Peyer's patch (tissue), 4 donors: ENCODE measurements at places on chromosomes 3 and 15.

DNA sequence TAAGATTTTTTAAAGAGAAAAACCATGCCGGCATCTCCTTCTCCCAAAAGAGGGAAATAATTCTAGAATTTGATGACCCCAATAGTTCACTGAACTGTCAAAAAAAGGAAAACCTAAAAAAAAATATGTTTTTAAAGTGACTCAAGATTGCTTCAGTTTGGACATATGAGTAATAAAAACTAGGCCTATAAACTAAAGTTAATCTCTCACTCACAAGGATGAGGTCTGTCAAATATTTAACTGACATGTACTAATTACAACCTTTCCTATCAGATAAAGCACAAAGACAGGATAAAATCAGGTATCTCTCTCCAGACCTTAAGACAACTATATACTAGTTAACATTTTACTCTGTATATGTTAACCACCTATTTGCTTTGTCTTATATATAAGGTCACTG is 231.9 kb downstream of the NSUN3 start:
- DNase-seq, result no peak

GRCh38 chr15:27937851-27938250 is 161.3 kb downstream of the OCA2 start:
- DNase-seq, result no peak

GRCh38 chr3:133490468-133491351 is 82.8 kb upstream of the CDV3 start:
- peak; percentile 53 for DNase-seq

GRCh38 chr15:90644952-90645725 is 72.0 kb upstream of the BLM start:
- no peak for DNase-seq

DNA sequence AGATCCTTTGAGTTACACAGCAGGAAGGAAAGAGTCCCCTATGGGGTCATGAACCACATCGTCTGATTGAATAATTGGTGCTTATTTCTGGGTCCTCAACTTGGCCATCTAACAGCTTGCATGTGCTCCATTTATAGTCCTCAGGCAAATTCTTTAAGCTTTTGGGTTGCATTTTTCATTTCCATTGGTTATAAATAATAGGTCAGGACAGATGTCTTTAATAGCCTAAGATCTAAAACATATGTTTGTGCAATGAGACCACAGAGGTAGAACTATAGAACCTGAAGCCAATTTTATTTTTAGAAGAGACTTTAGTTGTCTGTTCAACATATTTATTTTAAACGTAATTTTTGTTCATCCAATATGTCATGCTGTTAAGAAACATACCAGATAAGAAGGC is 43.2 kb downstream of the CD200R1L start:
- no peak for DNase-seq

DNA sequence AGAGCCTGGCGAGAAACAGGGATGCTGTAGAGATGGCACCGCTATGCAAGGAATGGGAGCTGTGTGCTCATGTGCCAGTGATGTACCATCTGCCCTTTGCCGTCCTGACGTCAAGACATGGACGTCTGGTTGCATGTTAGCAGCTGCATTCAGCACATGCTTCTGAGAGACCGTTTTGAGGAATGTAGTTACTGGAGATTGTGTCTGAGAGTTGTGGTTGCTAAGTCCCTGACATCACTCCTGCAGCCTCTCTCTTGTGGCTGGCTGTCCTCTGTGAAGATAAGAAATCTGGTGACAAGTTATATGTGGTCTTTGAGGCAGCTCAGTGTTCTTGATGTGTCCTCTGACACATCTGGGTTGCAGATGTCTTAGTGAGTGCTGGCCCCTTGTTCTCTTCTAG is 165.1 kb downstream of the APBA2 start:
- no peak for DNase-seq

DNA sequence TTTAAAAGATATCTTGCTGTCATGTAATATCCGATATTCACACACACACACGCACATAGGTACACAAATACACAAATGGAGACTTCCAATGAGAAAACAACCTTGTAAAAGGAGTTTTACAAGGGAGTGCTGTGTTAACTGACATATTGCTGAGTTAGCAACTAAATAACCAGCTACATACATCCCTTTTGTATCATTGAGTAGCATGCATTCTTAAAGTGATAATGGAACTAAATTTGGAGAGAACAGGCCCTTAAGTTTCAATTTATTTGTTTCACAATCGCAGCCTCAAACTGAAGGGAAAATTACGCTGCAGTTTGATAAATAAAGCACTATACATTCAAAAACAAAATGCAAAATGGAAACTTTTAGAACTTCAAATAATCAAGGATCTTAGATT is 1046.0 kb upstream of the NR2F2 start:
- DNase-seq, result no peak

GRCh38 chr3:98890181-98890835 is 11.2 kb downstream of the DCBLD2 start:
- DNase-seq, result no peak

DNA sequence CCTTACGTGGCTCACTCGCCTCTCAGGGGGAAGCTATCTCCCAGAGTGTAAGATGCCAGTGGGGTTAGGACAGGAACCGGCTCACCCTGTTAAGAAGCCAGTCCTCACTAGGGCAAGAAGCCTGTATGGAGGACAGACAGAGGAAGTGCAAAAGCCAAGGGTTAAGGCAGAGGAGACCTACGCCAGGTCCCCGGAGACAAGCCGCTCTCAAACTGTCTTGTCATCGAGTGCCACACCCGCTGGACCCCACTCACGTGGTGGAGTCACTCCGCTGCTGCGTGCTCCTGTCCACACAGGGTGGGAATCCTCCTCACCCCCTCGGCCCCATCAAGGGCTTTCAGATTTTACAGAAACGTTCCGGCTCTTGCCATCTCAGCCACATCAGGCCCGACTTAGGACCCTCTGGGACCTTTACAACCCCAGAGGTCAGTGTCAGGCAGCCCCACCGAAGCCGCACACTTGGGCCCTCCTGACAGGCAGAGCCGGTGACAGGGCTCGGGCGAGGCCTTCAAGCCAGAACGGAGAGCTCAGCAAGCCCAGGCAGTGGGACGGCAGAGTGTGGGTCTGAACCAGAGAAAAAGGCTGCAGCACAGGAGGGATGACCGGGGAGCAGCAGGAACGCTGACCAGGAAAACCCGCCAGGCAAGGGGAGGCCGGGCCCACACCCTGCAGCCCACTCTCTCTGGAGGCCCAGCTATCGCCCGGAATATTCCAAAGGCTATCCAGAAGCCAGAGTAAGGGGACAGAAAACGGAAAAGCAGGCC is 61.7 kb downstream of the XXYLT1 start:
- no peak for DNase-seq

- no peak for DNase-seq
Measured at GRCh38 chr15:40927495-40927872, 1.7 kb upstream of the DLL4 start.

- DNase-seq, result peak; percentile 29
Measured at GRCh38 chr3:52786330-52787215, 8.0 kb upstream of the ITIH3 start.

DNA sequence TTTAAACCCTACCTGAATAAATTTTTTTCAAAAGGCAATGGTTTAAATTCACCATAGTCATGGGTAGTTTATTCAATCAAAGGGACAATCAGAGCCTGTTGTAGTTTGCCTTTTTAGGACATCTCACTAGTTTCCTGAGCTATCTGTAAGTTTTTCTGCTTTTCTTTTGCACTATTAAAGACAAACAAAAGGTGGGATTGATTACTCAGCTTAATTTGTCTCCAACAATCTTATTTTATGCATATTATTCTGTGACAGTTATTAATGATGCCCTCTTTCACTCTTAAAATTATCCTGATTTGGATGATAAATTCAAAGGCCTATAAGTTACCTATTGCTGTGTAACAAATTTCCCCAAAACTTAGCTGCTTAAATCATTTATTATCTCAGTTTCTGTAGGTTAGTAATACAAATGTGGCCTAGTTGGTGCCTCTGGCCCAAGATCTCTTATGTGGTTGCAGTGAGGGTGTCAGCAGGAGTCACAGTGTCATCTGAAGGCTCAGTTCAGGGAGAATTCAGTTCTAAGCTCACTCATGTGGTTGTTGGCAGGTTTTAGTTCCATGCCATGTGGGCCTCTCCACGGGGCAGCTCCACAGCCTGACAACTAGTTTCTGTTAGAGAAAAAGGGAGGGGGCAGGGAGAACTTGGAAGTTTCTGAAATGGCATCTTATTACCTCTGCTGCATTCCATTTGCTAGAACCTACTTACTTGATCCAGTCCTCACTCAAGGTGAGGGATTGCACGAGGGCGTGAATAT is 16.0 kb downstream of the ARMC8 start:
- DNase-seq, result no peak

- no peak for DNase-seq
Measured at GRCh38 chr3:120985242-120985641, 77.2 kb downstream of the STXBP5L start.

GRCh38 chr3:182621435-182622240 is 171.7 kb upstream of the ATP11B start:
- no peak for DNase-seq

GRCh38 chr3:147369661-147370123 is 36.7 kb downstream of the ZIC4 start:
- DNase-seq, result no peak

DNA sequence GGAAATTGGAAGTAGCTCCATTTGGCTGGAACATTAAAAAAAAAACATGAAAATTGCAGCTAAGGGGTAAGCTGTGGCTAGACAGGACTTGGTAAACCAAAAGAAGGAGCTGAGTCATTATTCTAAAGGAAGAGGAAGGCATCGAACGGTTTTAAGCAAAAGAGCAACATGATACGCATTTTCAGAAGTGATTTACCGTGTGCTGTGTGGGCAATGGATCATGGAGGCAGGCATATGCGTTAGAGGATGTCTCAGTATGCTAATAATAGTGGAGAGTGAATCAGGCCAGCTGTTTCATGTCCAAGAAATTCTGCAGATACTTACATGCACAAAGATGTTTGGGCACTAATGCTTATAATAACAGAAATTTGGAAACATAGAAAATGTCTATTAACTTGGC is 409.1 kb upstream of the ATP11B start:
- DNase-seq, result no peak

GRCh38 chr3:172125963-172126457 is 86.6 kb downstream of the FNDC3B start:
- DNase-seq, result no peak

- DNase-seq, result no peak
Measured at GRCh38 chr15:49085696-49086459, 39.6 kb upstream of the SECISBP2L start.

DNA sequence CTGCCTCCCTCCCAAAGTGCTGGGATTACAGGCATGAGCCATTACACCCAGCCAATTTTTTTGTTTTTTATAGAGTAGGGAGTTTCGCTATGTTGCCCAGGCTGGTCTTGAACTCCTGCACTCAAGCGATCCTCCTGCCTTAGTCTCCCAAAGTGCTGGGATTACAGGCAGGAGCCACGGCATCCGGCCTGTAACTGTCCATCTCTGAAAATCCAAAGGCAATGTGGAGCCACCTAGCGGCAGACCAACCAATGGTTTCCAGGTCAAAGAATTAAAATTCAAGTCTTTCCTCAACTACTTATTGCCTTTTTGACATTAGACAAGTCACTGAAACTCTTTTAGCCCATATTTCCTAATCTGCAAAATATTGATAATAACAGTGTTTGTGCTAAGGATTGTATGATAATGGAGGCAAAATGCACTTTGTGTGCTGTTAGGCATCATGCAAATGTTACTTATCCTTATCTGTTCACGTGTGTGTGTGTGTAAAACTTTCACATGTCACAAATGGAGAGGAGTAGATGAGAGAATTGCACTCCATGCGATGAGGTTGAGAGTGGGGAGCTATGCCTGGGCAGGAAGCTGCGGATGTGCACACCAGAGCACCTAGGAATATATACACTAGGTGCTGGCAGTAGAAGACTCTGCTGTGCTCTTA is 48.7 kb downstream of the COL8A1 start:
- no peak for DNase-seq

- no peak for DNase-seq
Measured at GRCh38 chr3:130601442-130601971, 84.5 kb downstream of the COL6A6 start.

- no peak for DNase-seq
Measured at GRCh38 chr3:47323431-47324277, 40.9 kb downstream of the KLHL18 start.

GRCh38 chr3:52174896-52175295 is 20.7 kb upstream of the POC1A start:
- DNase-seq, result no peak

DNA sequence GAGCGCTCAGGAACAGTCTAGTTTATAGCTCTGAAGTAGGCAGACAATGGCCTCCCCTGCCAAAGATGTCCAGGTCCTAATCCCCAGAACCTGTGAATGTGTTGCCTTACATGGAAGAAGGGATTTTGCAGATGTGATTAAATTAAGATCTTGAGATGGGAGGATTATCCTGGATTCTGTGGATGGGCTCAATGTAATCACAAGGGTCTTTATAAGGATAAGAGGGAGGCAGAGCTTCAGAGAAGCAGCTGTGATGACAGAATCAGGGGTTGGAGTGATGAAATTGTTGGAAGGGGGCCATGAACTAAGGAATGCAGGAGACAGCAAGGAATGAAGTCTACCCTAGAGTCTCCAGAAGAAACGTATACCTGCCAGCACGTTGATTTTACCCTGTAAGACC is 14.0 kb upstream of the GK5 start:
- DNase-seq, result no peak

GRCh38 chr15:70278644-70279043 is 180.9 kb upstream of the TLE3 start:
- DNase-seq, result peak; percentile 29

DNA sequence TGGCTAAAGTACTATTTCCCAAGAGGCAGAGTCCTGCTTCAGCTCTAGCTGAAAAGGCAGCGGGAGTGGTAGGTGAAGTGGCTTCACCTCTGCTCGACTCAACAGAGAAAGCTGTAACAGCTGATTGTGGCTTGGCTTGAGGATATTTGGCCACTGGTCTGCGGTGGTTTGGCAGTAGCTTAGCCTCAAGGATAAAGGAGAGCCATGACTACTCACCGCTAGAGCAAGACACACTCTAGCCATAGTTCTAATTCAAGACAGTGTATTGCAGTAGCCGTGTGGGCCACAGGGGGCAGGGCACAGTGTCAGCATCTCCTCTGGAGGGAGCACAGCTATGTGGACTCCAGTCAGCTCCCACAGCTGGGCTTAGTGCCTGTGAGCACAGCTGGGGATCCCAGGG is 23.5 kb downstream of the TPRG1 start:
- no peak for DNase-seq

- DNase-seq, result no peak
Measured at GRCh38 chr3:148881286-148881685, 16.2 kb downstream of the CPA3 start.

DNA sequence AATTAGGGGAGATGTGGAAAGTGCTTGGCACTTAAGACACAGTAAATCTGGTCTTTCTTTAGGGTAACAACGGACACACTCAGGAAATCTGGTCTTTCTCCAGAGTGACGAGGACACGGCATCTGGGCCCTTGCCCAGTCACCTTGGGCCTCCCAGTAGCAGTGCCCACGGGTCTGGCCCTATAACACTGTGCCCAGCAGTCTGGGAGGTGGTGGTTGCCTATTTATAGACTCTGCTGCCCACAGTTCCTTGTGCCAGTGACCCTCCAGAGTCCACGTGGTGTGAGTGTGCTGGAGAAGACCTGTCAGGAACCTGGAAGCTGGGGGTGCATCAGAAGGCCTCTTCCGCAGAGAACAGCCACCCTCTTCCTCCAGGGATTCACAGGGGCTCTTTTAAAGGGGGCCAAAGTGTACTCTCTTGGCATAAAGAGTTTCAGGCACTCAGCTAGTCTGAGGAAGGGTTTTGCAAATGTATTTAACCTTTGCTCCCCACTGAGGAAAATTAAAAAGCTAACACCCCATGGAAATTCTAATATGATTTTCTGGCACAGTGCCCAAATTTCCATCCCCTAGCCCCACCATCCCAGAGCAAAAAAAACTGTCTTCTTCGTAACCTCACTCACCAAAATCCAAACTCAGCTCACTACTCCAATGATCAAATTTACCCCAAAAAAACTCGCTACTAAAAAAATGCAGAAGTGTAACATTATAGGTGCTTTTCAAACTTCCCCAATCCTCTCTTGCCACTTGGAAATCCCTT is 15.4 kb downstream of the WNT5A start:
- no peak for DNase-seq
